Activated CD4-positive, alpha-beta T cell treated with anti-CD3 and anti-CD28 coated beads, Interleukin-2, amount 10 ng/mL, durations not matched to agents 24 days and 14 days (primary cell): ENCODE measurements at places on chromosomes 16 and 17.

DNA sequence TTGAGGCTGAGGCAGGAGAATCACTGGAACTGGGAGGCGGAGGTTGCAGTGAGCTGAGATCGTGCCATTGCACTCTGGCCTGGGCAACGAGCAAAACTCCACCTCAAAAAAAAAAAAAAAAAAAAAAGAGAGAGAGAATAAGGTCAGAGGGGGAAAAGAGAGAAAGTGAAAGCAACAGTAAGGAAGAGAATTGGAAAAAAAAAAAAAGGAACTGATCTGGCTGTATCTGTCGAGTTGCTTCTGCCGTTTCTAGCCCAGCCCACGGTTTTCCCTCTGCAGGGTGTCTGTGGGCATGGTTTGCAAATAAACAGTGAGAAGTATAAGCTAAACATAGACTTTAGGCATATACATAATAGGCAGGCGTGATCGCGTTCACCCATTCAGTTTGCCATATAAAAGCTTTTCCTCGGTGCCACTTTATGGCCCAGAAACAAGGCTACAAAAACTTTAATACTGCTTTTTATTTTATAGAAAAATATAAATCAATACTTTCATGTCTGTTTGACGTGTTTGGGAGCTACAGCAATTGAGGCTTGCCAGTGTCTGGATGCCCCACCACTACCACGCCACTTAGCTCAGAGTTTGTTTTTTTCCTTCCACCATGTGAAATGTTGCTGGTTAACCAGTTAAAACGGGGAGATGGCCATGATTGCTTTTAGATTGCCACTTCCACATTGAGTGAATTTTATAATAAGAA is 436.7 kb downstream of the MAF start:
- DNase-seq, result peak; percentile 70

DNA sequence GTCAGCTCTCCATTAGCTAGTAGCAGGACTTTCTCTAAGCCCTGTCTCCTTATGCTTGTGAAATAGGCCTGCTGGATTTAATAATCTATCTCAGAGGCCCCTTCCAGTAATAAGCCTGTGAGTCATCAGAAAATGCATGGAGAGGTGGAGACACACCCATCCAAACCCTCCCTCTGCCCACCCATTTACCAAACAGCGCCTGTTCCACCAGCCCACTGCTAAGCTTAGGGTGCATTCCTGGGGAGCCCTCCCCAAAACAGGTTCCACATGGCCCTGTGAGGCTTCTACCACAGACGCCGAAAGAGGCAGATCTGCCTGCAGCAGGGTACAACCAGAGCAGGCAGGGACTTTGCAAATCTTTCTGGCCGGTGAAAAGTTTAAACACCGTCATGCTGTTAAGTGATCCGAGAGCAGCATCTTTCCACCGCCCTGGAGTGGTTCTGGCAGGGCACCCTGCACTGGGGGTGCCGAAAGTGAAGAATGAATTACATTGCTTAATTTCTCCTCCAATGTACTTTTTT is 99.3 kb downstream of the GAS7 start:
- DNase-seq, result no peak

GRCh38 chr16:88008840-88009239 is 57.6 kb downstream of the BANP start:
- DNase-seq, result no peak

- no peak for DNase-seq
Measured at GRCh38 chr16:13957197-13958078, 37.5 kb downstream of the ERCC4 start.

- DNase-seq, result no peak
Measured at GRCh38 chr17:14011740-14012405, 57.4 kb upstream of the COX10 start.

DNA sequence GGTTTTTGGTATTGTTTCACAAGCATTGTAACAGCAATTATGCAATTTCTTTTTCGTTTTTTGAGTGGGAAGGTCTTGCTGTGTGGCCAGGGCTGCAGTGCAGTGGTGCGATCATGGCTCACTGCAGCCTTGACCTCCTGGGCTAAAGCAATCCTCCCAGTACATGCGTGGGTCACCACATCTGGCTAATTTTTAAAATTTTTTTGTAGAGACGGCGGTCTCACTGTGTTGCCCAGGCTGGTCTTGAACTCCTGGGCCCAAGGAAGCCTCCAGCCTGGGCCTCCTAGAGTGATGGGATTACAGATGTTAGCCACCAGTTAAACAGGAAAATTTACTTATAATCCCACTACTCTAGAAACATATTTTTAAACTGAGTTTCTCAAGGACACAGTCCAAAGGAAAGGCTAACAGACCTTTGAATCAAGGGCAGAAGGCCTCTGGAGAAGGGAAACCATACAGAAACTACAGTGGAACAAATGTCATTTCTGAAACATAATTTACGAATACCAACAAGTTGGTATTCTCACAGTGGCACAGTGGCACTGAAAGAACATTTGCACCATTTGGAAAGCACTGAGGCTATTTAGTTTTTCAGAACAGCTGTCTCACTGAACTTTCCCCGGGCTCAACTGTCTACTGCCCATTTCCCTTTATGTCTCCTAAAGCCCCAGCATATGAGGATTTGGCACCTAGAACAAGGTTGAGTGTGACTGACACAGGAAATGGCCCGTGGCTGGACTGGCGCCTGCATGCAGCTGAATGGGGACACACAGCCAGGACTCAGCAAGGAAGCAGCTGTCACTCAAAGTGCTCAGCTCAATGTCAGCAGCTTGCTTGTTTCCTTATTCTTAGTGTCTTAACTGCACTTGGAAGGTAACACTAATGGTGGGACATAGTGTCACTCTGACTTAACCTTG is 2.8 kb upstream of the PRKAR1A start:
- peak; percentile 71 for DNase-seq

- DNase-seq, result peak; percentile 94
Measured at GRCh38 chr17:78133971-78134898, 3.7 kb downstream of the TMC8 start.

DNA sequence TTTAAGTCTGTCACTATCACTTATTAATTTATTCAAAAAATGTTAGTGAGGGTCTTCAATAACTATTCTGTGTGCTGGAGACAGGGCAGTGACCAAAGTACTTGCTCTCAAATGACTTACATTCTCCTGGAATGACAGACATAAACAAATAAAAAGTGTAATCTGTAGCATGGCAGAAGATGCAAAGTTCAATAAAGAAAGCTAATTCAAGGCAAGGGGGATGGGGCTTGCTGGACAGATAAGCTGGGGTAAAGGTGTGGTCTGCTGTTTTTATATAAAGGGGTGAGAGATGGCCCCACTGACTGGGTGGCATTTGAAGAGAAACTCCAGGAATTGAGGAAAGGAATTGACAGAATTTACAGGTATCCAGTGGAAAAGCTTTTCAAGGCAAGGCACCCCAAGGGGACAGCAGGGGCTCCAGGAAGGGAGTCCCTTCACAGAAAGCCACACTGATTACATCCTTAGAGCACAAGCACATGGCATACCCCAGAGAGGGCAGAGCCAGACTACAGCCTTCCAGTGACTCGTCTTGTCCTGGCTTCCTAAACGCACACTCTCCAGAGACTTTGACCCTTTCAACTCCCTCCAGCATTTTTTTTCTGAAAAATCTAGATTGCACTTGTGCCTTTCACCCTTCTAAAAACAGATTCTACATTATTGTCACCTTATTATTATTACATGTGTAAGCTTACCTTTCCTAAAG is 123.7 kb upstream of the HS3ST3A1 start:
- no peak for DNase-seq

- DNase-seq, result no peak
Measured at GRCh38 chr16:2769675-2770056, 7.4 kb downstream of the ELOB start.

- DNase-seq, result peak; percentile 78
Measured at GRCh38 chr17:81035521-81036196, 708 bp downstream of the BAIAP2 start.

- DNase-seq, result no peak
Measured at GRCh38 chr16:21644674-21645073, 7.7 kb downstream of the IGSF6 start.

- peak; percentile 84 for DNase-seq
Measured at GRCh38 chr17:48543854-48544348, 1.0 kb downstream of the HOXB2 start.

- no peak for DNase-seq
Measured at GRCh38 chr17:41505007-41505808, at the start of gene KRT13. Gene KRT13 (minus strand): TSS chr17:41505612. CDS start chr17:41505550, 62 bp downstream.

DNA sequence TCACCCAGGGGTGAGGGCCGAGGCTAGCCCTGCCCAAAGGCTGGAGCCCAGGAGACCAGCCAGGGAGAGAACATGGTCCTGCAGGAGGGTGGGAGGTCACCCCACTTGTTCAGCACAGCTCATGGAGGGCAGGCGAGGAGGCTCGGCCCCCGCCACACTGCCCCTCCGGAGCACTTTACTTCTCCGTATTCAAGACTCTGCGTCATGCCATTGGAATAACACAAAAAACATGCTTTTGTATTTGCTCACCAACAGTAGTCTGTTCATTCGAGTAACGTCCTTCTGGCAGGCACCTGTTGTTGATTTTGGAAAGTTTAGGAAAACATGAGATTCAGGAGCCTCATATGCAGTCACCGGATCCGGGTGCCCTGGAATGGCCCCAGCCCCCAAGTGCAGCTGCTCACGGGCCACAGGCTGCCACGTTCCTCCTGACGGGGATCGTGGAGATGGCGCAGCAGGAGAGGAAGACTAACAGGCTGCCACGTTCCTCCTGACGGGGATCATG is 81.1 kb upstream of the DNAH17 start:
- no peak for DNase-seq

GRCh38 chr17:48478224-48479013 is 48.4 kb upstream of the SKAP1 start:
- peak; percentile 80 for DNase-seq

GRCh38 chr17:13593757-13594156 is 8.0 kb downstream of the HS3ST3A1 start:
- no peak for DNase-seq

GRCh38 chr17:68600067-68600930 is 868 bp downstream of the FAM20A start:
- no peak for DNase-seq

DNA sequence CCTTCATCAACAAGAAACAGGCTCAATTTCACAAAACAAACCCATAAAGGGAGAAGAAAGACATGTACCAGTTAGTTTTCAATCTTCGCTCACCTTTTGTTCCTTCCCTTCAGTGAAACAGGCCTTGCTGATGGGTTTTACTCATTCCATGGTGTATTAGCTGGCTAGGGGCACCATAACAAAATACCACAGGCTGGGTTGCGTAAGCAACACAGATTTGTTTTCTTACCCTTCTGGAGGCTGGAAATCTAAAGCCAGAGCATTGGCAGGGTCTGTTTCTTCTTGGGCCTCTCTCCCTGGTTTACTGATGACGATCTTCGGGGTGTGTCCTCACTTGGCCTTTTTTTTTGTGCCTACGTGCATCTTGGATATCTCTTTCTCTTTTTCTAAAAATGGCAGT is 383.4 kb upstream of the RBFOX1 start:
- no peak for DNase-seq

GRCh38 chr16:67445441-67445912 is 14.6 kb downstream of the HSD11B2 start:
- no peak for DNase-seq

GRCh38 chr16:55710466-55710865 is 54.7 kb downstream of the SLC6A2 start:
- no peak for DNase-seq

DNA sequence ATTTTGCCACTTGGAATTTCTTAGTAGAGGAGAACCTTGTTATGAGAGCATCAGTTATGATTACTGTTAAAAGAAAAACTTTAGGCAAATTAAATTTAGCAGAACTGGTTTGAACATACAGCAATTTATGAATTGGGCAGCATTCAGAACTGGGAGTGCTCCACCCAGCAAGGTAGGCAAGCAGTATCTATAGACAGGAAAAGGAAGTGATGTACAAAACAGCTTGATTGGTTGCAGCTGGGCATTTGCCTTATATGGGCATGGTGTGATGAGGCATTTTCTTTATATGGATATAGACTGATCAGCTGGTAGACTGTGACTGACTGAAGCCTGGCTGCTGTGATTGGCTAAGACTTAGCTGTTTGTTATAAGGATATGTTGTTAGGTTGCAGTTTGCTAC is 17.6 kb upstream of the CYLD start:
- DNase-seq, result no peak

DNA sequence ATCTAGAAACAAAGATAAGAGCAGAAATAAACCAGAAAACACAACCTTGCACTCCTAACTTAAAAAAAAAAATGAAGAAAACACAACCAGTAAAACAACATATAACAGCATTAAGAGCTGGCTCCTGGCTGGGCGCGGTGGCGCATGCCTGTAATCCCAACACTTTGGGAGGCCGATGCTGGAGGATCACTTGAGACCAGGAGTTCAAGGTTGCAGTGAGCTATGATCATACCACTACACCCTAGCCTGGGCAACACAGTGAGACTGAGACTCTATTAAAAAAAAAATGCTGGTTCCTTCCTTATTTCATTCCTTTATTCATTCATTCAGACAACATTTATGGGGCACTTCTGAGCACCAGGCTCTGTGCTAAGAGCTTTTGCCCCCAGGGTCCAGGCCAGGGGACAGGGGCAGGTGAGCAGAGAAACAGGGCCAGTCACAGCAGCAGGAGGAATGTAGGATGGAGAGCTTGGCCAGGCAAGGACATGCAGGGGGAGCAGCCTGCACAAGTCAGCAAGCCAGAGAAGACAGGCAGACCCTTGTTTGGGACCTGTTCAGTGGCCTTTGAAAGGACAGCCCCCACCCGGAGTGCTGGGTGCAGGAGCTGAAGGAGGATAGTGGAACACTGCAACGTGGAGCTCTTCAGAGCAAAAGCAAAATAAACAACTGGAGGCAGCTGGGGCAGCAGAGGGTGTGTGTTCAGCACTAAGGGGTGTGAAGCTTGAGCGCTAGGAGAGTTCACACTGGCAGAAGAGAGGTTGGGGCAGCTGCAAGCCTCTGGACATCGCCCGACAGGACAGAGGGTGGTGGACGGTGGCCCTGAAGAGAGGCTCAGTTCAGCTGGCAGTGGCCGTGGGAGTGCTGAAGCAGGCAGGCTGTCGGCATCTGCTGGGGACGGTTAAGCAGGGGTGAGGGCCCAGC is 2.6 kb downstream of the STH start:
- no peak for DNase-seq
